Activated CD4-positive, alpha-beta T cell treated with anti-CD3 and anti-CD28 coated beads for 36 hours (primary cell): ENCODE measurements at places on chromosomes 1 and 21. TPM values are rescaled to one million over a fixed set of nuclear protein-coding genes. Genes with fewer than 3 reads are reported as not detected.

Gene DMRTA2
- total RNA-seq: not detected

Gene MX1
- 162 TPM for total RNA-seq

Gene C1QB
- total RNA-seq: not detected

DNA sequence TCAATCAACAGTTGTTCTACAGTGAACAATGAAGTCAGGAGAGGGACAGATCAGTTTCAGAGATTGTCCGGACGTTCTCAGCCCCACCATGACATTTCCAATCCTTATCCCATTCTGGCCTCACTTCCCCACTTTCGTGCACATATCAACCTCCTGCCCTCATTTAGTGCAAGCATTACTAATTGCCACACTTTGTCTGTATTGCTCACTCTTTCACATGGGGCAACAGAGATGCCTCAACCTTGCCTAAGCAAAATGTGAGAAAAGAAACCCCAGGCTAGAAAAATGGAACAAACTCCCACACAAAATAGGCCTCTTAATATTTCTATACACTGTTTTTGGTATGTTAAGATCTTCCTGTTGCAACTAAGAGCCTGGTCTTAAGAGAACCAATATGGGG is 8.9 kb upstream of the RGS1 start:
- H3K27ac ChIP-seq: peak overlapping the region; percentile 33
- peaks cover 6% of the 10 kb centered on the region for H3K36me3 ChIP-seq
- H3K4me1 ChIP-seq: peaks cover 49% of the 10 kb centered on the region
- H3K4me3 ChIP-seq: no peak overlapping the region
- no peaks in the 10 kb centered on the region for H3K27me3 ChIP-seq

DNA sequence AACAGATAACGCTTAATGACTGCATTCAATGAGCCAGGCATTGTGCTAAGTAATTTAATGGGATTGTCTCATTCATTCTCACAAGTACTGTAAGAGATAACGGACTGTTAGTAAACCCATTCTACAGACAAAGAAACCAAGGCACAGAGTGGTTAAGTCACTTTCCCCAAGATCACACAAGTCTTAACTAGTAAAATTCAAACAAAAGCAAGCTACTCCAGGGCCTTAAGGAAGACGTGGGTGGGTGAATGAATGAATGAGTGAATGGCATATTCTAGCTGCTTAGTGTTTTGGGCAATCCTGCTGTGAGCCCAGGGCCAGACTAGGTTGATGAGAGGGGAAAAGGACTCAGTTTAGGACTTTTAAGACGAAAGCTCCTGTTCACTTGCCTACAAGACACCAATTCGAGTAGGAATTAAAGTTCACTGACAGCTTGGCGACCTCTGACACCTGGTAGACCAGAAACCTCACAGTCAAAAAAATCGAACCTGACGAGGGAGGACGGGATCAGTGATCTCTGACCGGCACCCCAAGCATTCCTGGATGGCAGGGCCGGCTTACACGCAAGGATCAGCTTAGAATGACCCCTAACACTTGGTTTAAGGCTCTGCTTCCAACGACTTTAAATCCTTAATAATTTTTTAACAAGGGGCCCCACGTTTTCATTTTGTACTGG is 557 bp downstream of the EMC1 start:
- H3K27ac ChIP-seq: peak overlapping the region; percentile 96
- peaks cover 39% of the 10 kb centered on the region for H3K4me1 ChIP-seq
- peak; percentile 26 for DNase-seq
- H3K4me3 ChIP-seq: peak overlapping the region; percentile 99
- H3K36me3 ChIP-seq: peaks cover 28% of the 10 kb centered on the region
- H3K27me3 ChIP-seq: no peaks in the 10 kb centered on the region

Gene OLFM3
- total RNA-seq: not detected

DNA sequence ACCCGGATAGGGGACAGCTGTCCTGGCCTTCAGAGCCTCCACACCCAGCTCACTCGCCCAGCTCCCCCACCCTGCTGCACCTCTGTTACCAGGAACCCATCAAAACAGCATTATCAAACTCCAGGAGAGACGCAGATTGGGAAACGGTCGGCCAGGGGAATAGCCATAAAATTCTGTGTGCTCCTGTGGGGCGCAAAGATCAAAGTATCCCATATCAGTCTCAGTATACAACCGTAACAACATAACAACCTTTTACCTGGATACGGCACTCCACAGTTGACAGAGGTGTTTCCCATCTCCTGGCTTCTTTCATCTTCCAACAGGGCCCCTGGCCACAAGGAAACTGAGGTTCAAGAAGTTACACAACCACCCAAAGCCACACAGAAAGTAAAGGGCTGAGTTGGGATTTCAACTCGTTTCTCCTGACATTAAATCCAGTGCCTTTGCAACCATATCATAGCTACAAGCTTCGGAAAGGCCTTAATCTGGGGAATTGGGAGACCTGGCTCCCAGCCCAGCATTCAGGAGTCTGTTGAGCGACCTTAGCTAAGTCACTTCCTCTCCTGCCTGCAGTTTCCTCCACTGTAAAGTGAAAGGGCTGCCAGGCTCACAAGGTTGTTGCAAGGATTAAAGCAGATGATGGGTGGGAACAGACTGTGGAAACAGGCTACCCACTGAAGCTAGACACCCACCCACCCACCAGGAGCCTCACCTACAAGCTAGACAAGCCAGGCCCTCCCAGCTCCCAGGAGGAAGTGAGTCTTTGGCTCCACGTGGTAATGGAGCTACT is 8.1 kb upstream of the EPHB2 start:
- no peak overlapping the region for H3K4me3 ChIP-seq
- H3K4me1 ChIP-seq: no peaks in the 10 kb centered on the region
- H3K36me3 ChIP-seq: no peaks in the 10 kb centered on the region
- DNase-seq: no peak
- no peak overlapping the region for H3K27ac ChIP-seq

GRCh38 chr1:110135666-110136065 is 14.6 kb upstream of the SLC6A17 start:
- peaks cover 34% of the 10 kb centered on the region for H3K27me3 ChIP-seq
- H3K4me3 ChIP-seq: no peak overlapping the region
- no peak for DNase-seq
- H3K36me3 ChIP-seq: no peaks in the 10 kb centered on the region
- no peak overlapping the region for H3K27ac ChIP-seq
- H3K4me1 ChIP-seq: peaks cover 12% of the 10 kb centered on the region

DNA sequence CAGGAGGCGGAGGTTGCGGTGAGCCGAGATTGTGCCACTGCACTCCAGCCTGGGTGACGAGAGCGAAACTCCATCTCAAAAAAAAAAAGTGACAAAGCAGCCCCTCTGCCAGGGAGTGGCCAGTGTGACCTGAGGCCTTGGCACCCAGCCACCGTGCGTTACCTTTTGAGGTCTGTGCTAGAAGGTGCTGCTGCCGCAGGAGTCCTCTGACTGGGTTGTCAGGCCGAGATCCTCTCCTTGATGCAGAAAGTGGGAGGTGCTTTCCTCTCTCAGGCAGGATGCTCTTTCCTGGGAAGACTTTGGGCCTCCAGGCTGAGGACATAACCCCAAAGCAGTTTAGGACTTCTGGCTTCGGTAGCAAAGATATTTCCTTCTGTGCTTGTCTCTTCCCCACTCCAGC is 280.5 kb upstream of the VAMP3 start:
- H3K4me1 ChIP-seq: no peaks in the 10 kb centered on the region
- no peak for DNase-seq
- no peaks in the 10 kb centered on the region for H3K36me3 ChIP-seq

GRCh38 chr1:45522324-45523104 is 830 bp upstream of the PRDX1 start:
- peak; percentile 31 for DNase-seq
- peaks cover 42% of the 10 kb centered on the region for H3K4me1 ChIP-seq
- peak overlapping the region; percentile 94 for H3K27ac ChIP-seq
- peak overlapping the region; percentile 96 for H3K4me3 ChIP-seq
- peaks cover 16% of the 10 kb centered on the region for H3K36me3 ChIP-seq
- H3K27me3 ChIP-seq: peaks cover 4% of the 10 kb centered on the region

Gene GJA9
- not detected for total RNA-seq

DNA sequence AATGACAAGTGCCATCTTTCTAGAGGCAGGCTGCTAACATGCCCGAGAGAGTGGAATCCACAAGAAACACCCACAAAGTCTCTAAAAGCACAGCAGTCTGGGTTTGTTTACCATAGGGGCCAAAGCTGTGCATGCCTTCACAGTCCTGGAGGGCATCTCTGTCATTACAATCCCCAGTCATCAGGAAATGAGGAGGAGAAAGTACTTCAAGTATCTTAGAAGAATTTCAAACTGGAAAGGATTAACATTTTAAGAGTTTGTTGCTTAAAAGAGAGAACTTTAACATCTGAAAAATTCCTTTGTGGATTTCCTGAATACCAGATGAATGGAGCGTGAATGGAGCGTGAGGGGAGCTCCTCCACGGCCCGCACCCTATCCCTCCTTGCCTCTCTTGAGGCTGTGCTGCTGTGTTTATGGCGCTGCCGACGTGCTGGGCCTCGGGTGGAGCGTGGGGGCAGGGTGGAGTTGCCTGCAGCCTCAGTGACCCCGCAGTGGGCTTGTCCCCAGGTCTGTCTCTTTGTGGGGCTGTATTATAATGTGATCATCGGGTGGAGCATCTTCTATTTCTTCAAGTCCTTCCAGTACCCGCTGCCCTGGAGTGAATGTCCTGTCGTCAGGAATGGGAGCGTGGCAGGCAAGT is 23.3 kb downstream of the SLC6A17 start:
- H3K27me3 ChIP-seq: peaks cover 4% of the 10 kb centered on the region
- H3K4me1 ChIP-seq: no peaks in the 10 kb centered on the region
- H3K4me3 ChIP-seq: no peak overlapping the region

Gene SYPL2
- 0.05 TPM for total RNA-seq

Gene NPL
- total RNA-seq: 4.0 TPM

GRCh38 chr1:162404550-162405160 is 7.3 kb downstream of the SH2D1B start:
- H3K4me3 ChIP-seq: no peak overlapping the region
- peaks cover 13% of the 10 kb centered on the region for H3K27me3 ChIP-seq

GRCh38 chr1:238537641-238538040 is 646.9 kb upstream of the ZP4 start:
- DNase-seq: no peak
- H3K4me1 ChIP-seq: no peaks in the 10 kb centered on the region
- H3K27ac ChIP-seq: no peak overlapping the region
- H3K27me3 ChIP-seq: no peaks in the 10 kb centered on the region
- no peaks in the 10 kb centered on the region for H3K36me3 ChIP-seq

Gene OR2L2
- total RNA-seq: 0.11 TPM

Gene IRF6
- total RNA-seq: 0.11 TPM

DNA sequence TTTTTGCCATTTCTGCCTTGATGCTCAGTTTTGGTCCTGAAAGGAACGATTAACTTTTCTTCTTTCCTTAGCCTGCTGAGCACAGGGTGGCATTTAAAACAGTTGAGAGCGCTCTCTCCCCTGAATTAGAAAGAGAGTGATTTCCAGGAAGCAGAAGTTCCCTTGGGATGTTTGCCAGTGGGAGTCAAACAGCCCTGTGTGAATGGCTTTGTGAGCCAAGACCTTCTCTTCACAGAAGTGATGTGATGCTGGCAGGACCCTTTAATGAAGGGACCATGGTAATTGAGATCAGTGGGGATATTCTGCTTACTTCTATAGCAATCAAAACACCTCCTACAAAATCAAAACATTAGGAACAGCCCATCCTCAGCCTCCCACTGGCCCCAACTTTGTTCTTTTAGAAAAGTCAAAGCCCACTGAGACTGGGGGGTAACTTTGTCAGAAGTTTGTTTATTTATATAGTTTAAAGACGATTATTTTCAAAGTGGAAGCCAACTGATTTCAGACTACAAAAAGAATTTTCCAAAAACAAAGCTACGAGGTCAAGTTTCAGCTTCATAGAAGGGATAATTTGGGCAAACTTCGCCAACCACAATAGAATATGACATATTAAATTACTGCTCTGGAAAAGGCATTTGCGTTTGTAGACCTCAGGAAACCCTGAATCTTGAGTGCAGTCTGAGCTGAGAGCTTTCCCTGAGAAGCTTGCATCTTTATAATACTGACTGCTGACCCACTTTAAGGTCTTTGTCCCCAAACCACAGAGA is 122.7 kb downstream of the GABPA start:
- no peaks in the 10 kb centered on the region for H3K4me1 ChIP-seq
- H3K27ac ChIP-seq: no peak overlapping the region
- no peaks in the 10 kb centered on the region for H3K36me3 ChIP-seq
- peaks cover 2% of the 10 kb centered on the region for H3K27me3 ChIP-seq
- no peak overlapping the region for H3K4me3 ChIP-seq

Gene PRELP
- not detected for total RNA-seq

Gene PIK3CD
- total RNA-seq: 96.4 TPM

DNA sequence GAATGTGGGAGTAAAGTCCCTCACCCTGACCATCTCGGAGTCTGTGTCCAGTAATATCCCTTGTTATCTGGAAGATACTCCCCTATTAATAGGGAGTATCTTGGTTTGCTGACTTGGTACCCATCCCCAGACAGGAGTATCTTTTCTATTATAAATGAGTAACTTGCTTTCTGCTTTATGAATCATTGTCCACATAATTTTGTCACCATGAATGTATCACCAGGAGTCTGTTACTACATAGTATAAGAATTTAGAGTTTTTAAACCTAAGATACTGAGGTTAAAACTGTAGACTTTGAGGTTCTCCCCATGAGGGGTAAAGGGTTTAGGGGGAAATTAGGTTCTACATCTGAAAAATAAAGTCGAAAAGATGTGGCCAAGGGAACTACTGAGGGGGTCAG is 175.6 kb downstream of the FCRL5 start:
- DNase-seq: no peak
- no peak overlapping the region for H3K27ac ChIP-seq
- no peaks in the 10 kb centered on the region for H3K36me3 ChIP-seq
- H3K4me3 ChIP-seq: no peak overlapping the region
- H3K27me3 ChIP-seq: peaks cover 20% of the 10 kb centered on the region

GRCh38 chr1:111884772-111885443 is 104.6 kb downstream of the KCND3 start:
- no peak for DNase-seq
- H3K27me3 ChIP-seq: peaks cover 17% of the 10 kb centered on the region
- no peak overlapping the region for H3K4me3 ChIP-seq
- H3K27ac ChIP-seq: no peak overlapping the region
- H3K4me1 ChIP-seq: peaks cover 4% of the 10 kb centered on the region

DNA sequence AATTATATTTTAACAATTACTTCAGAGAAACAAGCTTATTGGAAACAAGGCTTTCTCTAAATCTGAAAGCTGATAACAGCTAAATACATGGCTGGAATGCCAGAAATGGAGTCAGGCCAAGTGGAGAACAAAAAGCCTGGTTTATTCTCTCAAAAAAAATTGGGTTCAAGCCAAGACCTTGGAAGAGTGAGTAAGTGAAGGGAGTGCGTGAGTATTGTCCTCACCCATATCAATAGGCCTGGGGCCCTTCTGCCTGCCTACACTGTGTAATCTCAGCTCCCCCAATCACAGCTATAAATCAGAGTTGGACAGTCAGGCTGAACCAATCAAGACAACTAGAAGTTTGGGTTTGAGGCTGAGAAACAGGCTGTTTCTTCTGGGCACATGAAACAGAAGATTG is 7.4 kb downstream of the KYAT3 start:
- H3K4me3 ChIP-seq: peak overlapping the region; percentile 18
- peaks cover 74% of the 10 kb centered on the region for H3K36me3 ChIP-seq
- H3K27ac ChIP-seq: peak overlapping the region; percentile 85
- peaks cover 87% of the 10 kb centered on the region for H3K4me1 ChIP-seq
- no peaks in the 10 kb centered on the region for H3K27me3 ChIP-seq
